ENCODE measurements at places on chromosomes 4 and X.
A peak's percentile ranks its signal among the peaks of the same experiment; 100 is the strongest.

- no peak for DNase-seq
Observed at GRCh38 chrX:44011506-44011905, 38.3 kb upstream of the NDP start.

GRCh38 chrX:133666256-133666655 lies 251.0 kb upstream of the GPC4 start:
- DNase-seq: no peak

GRCh38 chr4:61913619-61914018 lies 713.5 kb downstream of the ADGRL3 start:
- no peak for DNase-seq

- DNase-seq: no peak
Observed at GRCh38 chr4:187944179-187944578, 51.4 kb upstream of the ZFP42 start.

- DNase-seq: no peak
Observed at GRCh38 chrX:153650959-153651358, 4.0 kb downstream of the DUSP9 start.

- DNase-seq: no peak
Observed at GRCh38 chrX:150887906-150888465, 10.5 kb downstream of the CD99L2 start.

GRCh38 chr4:89640620-89641366 lies 196.2 kb downstream of the SNCA start:
- peak; percentile 40 for DNase-seq

DNA sequence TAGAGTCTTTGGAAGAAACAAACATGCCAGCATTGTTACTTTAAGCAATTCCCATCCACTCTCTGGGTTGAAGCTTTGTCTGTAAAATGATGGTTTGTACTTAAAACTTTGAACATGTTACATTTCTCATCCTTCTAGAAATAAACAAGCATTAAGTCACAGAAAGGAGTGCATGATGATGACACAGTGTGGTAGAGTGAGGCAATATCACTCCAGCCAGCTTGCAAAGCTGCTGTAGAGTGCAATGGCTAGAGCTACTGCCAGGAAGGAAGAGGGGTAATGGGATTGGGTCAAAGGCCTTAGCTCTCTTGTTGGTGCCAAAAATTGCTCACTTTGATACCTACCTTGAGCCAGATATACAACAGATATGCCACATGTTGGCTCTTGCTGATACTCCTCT lies 12.3 kb upstream of the ENOX2 start:
- no peak for DNase-seq

DNA sequence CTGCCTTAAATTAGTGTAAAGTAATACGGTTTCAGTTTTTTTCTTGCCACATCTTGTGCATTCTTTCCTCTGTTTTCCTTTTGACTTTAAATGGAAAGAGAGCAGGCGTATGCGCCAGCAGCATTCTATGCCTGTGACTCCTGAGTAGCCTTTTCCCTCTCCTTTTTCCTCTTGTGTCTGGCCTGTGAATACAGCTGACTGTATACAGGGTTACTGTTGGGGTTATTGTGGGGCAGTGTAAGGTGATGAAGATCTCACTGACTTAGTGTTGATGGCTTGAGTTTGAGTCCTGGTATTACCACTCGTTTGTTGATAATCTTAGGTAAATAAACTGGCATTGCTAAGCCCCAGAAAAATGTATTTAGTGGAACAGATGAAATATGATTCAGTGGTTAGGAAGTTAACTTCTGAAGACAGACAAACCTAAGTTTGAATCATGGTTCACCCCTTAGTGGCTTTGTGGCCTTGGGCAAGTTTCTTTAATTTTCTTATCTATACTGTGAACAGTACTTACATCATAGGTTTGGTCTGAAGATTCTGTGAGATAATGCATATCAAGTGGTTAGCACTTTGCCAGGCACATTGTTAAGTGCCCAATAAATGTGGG lies 105.1 kb downstream of the FNIP2 start:
- DNase-seq: peak; percentile 61

DNA sequence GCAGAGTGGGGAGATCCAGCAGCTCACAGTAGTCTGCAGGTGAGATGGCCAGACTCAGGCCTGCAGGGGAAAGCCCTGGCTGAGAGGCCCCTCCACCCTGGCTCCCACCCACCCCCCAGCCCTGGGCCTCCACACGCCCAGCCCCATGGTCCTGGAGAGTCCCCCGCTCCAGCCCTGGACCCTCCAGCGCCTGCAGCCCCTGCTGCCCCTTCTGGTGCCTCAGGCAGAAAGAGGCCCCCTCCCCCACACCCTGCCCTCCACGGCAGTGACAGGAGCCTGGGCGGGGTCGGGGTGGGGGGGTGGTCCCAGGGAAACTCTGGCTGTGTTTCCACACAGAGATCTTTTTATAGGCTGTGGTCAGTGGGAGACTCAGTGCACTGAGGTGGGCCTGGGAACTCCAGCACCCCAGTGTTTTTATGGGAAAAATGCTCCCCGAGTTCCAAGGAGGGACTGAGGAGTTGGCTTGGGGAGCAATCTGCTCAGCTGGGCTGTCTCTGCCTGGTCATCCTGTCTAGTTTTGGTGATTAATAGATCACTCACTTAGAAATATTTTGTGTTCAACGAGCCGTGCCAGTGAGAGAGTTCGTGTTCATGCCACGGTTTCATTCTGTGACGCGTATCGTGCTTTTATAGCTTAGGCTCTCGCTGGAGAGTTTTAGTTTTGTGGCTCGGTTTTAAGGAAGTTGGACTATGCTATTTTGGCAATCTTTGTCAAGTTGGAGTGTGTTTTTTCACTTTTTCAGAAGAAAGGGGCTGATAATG lies 53.1 kb upstream of the HGFAC start:
- peak; percentile 82 for DNase-seq

GRCh38 chrX:861340-861890 lies 230.8 kb downstream of the SHOX start:
- DNase-seq: no peak

- no peak for DNase-seq
Observed at GRCh38 chrX:154967603-154968002, 54.9 kb downstream of the F8 start.

GRCh38 chr4:183081116-183081469 lies 18.0 kb upstream of the WWC2 start:
- no peak for DNase-seq

GRCh38 chr4:39710098-39710896 lies 12.4 kb downstream of the UBE2K start:
- no peak for DNase-seq

- DNase-seq: peak; percentile 50
Observed at GRCh38 chr4:141046255-141046654, 87.0 kb downstream of the RNF150 start.

- DNase-seq: no peak
Observed at GRCh38 chr4:7857993-7858392, 81.7 kb downstream of the AFAP1 start.

DNA sequence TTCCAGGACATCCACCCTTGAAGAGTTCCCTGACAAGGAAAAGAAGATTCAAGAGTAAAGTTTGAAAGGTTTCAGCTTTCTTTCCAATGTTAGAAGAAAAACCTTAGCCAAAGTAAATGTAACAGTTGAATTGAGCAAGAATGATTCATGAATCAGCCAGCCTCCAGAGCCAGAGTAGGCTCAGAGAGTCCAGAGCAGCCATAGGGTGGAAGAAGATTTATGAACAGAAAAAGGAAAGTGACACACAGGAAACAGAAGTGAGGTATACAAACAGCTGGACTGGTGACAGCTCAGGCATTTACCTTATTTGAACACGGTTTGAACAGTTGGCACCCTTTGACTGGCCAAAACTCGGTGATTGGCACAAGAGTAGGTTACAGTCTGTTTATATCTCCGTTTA lies 63.2 kb downstream of the QDPR start:
- DNase-seq: peak; percentile 50

GRCh38 chr4:8437281-8437680 lies 3.2 kb downstream of the ACOX3 start:
- no peak for DNase-seq

- DNase-seq: no peak
Observed at GRCh38 chr4:151215295-151215694, 61.7 kb upstream of the PRSS48 start.

GRCh38 chrX:94551831-94552230 lies 877.8 kb downstream of the FAM133A start:
- DNase-seq: no peak

DNA sequence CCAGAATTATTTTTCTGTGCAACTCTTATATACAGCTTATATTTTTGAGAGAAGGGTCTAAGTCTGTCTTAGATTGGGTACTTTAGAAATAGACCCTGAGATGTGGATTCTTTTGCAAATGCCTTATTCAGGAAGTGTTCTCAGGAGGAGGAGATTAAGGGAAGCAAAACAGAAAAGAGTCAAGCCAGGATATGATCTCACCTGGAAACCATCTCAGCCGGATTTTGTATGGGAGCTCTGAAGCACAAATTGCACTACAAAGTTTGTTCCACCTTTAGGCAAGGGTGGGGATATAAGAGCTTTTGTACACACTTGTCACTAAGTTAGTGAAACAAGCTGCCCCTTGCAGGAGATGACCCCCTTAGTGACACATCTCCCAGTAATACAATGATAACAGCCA lies 121.2 kb upstream of the GRPR start:
- DNase-seq: no peak

GRCh38 chr4:75555294-75556164 lies at the start of gene ODAPH:
Gene ODAPH (plus strand): TSS chr4:75556066. CDS start chr4:75556083, 17 bp downstream.
- DNase-seq: peak; percentile 13

GRCh38 chr4:51833236-51833635 lies 9.7 kb upstream of the DCUN1D4 start:
- no peak for DNase-seq

DNA sequence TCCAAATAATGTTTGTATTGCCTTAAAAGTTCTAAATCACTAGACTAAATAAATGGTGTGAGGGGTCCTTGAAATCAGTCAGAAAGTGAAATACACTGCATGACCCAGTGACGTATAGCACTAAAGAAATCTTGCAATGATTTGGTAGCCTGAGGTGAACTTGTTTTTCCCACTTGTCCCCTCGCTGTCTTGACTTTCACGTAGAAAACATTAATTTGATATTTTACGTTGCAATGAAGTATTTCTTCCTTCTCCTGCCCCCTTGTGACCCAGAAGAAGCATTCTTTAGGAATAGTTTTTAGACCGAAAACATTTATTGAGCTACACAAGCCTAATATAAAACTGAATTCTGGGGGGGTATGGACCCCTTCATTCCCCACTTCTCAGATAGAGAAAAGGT lies 3.7 kb downstream of the KLB start:
- DNase-seq: no peak

- DNase-seq: no peak
Observed at GRCh38 chr4:171538601-171539100, 274.6 kb upstream of the GALNTL6 start.

DNA sequence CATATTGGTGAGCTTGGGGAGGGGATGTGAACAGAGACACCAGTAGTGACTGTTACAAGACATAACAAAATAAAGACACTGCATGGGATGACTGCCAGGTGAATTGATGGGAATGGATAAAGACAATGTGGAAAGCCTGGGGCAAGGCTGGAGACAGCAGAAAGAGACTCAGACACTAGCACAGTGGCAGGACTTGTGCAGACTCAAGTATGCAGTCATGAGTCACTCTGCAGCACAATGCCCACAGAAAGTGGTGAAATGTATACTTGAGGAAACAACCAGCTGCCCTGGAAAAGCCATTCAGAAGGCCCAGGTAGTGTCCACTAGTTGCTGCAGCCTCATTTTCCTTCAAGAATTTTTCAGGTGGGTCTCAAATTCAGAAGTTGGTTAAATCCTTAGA lies 452.3 kb downstream of the MID1IP1 start:
- no peak for DNase-seq

DNA sequence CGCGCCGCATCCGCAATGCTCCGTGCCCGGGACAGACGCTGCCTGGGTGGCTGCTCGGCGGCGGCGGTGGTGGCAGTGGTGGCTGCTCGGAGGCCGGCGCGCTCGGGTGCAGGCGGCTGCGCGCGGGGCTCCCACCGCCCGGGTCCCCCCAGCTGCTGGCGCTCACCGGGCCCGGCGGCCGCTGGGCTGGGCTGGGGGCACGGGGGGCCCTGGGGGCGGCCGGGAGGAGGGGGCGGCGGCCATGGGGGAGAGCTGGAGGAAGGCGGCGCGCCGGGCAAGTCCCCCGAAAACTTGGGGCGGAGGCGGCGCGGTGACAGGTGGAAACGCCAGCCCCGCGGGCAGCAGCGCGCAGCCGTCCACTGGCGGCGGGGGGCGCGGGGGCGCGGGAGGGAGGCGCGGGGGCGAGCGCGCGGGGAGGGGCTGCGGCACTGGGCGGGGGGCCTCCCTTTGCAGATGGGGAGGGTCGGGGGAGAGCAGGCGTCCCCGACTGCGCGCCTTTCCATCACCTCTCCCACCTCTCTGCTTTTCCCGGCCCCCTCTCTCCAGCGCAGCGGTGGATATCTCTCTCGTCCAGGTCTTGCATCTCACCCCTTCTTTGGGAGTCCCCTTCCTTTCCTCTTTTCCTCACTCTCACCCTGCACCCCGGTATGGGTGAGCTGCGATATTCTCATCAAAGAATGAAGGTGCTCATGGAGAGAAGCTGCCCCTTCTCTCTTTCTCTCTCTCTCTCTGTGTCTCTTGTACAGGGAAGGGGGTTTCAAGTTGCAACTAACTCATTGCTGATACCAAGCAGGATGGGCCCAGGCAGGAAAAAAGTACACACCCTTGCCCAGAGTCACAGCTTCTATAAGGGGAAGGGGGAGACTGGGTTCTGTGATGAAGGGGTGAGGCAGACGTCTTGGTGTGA lies 83.7 kb upstream of the DHRSX start:
- peak; percentile 20 for DNase-seq

DNA sequence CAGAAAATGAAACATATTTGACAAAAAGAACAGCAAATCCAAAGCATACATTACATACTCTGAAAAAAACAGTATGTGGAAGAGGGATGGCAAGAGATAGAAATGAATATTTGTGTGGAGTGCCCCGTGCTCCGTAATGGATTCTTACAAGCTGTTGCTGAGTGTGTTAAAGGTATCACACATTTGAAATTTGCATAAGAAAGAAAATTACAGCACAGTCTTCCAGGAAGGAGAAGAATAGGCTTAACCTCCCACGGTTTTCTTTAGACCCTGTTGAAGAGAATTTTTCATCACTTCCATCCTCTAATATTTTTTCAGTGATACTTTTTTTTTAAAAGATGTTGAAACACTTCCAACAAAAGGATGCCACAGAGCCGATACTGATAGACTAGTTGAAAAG lies 1489.4 kb downstream of the RAPGEF2 start:
- no peak for DNase-seq

DNA sequence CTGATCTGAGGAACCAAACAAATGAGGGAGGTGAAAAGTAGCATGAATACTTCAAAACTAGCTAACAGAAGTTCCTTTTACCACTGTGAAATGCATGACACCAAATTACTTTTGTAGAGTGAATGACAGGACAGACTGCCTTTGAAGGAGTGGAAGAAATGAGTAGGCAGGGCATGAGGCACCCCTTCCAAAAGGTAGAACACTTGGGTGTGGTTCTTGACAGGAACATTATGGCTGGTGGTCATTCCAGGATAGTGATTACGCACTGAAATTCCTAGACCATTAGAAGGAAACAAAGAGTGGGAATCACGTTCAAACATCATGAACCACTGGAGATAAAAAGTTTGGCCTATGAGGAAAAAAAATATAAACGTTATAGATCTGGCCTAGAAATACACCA lies 4.9 kb downstream of the HUWE1 start:
- no peak for DNase-seq

GRCh38 chrX:44470816-44471215 lies 71.8 kb downstream of the FUNDC1 start:
- DNase-seq: no peak

GRCh38 chrX:23003116-23003515 lies 3.4 kb downstream of the DDX53 start:
- DNase-seq: peak; percentile 32

- no peak for DNase-seq
Observed at GRCh38 chrX:39513836-39514235, 583.9 kb downstream of the BCOR start.

- DNase-seq: no peak
Observed at GRCh38 chr4:186563761-186564160, 8.4 kb upstream of the MTNR1A start.
